ENCODE measurements at places on chromosomes 3 and 15.

DNA sequence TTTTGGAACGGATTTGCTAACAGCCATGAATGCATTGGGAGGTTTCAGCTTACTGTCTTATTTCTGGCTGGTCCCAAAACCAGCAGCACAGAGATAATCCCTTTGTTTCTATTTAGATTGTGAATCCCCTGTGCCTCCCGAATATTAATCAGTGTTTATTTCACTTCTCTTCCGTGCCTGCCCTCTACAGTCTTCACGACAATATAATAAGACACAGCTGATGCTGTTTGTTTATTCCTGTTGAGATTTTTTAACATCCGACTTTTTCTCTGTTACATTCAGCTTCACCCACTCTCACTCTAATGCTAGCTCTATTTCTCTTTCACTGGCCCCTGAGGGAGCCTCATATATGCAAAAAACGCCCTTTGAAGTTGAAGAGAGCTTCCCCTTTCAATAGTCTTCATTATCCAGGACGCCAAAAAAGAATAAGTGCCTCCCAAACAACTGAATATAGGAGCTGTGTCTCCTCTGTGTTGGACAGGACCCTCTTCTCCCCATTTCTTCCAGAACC, 995.3 kb downstream of the ROBO2 start:
- DNase-seq: no peak

DNA sequence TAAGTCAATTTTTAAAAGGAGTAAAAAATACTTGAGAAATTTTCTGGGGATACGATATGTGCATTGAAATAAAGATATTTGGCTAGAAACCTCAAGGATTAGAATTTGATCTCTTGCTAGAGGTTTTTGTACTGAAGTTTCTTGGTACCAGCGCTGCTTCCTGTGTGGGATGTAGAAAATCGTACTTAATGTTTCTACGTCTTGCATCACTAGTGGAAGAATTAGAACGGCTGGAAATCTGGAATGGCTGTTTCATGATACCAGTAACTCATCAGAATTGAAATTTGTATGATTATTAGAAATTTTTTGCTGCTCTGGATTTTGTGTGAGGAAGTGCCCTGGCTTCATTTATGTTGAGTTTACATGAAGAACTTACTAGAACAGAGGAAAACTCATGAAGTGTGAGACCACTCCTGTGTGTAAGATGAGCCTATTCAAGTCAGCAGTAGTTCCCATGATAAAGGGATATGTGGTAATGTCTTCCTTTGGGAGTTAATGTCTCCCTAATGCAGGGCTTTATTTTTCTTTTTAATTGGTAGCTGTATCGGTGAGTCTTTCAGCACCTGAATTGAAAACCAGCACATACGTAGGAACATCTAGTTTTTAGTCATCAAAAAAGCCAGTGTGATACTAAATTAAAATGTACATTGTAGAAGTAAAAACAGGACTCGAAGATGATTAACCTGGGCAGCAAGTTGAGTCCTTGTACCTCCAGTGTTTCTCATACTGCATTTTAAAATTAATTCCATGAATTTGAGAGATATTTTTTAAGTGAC, 3.2 kb downstream of the KBTBD8 start:
- no peak for DNase-seq

GRCh38 chr15:41975669-41976068, 3.3 kb upstream of the EHD4 start:
- DNase-seq: no peak

- no peak for DNase-seq
Observed at GRCh38 chr3:183662099-183662498, 26.7 kb downstream of the KLHL24 start.

DNA sequence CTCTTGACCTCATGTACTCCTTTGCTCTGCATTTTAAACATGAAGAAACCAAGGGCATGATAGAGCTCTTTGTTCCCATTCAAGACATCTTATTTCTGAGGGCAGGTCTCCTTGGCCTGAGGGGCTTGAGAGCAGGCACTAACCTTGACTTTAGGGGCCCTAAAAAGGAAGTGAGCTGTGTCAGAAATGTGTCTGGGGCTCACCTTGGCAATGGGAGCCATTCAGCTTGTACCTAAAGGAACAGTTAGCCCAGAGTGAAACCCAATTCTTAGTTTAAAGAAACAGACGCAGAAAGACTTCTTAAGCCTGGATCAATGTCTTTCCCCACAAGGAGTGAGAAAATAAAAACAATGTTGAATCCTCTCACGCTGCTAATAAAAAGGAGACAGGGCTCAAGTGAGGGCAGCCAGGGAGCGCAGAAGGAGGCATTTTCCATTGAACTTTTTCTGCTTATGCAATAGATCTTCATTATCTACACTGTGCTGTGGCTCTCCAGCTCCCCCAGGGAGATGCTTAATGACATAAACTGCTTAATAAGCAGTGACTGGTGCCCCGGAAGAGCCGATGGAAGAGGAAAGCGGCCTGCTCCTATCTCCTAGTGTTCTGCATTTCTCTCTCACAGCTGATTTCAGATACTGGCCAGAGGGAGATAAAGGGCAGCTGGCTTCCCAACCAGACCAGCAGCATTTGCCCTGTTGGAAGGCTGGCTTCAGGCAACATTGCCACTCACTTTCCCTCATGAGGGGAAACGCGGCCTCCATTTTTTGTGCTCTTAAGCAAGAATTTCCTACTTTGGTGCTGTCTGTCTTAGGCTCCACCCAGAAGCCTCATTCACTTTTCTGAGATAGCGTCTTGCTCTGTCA, 152.0 kb downstream of the OPA1 start:
- DNase-seq: no peak

- no peak for DNase-seq
Observed at GRCh38 chr3:141337523-141337854, 30.8 kb upstream of the ZBTB38 start.

DNA sequence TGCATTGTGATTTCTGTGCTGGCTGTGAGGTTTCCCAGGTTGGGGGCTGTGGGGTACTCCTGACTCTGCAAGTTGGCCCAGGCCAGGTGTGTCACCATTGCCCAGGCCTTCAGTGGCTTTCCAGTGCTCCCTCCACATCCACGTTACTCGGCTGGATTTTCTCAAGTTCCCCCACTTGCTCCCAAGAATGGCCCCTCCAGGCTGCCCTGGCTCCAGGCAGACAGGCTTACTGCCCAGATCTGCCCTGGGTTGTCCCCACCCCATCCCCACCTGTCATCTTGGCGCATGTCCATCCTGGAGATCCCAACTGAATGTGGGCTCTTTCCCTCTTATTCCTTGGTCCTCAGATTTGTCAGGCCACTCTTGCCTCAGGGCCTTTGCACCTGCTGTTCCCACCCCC, 3.6 kb downstream of the APBA2 start:
- DNase-seq: no peak

DNA sequence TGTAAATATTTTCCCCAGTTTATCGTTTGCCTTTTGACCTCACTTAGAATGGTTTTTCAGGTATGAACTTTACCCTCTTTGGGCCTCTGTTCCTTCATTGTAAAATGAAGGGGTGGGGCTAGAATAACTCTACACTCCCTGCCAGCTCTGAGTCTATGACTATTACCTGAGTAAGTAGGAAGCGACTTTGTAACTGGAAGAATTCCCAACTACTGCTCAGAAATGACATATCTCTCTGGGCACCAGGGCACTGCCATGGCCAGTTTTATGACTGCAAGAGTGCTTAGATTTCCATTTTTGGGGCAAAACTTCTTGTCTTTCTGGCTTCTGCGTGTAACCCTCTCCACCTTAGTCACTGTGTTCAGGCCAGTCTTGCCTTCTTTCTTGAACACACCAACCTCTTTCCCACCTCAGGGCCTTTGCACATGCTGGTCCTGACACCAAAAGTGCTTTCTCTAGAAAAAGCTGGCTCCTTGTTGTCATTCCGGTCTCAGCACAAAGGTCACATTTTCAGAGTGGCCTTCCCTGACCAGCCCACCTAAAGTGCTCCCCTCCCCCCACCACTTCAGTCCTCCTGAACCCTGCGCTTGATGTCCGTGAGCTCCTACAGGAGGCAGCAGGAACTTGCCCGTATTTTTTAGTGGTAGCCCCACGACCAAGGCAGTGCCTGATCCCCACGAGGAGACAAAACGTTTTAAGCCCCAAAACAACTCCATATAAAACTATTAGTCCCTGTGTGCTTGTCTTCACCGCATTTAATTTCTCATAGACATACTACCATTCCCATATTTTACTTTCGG, 25.6 kb downstream of the CDCP1 start:
- no peak for DNase-seq

DNA sequence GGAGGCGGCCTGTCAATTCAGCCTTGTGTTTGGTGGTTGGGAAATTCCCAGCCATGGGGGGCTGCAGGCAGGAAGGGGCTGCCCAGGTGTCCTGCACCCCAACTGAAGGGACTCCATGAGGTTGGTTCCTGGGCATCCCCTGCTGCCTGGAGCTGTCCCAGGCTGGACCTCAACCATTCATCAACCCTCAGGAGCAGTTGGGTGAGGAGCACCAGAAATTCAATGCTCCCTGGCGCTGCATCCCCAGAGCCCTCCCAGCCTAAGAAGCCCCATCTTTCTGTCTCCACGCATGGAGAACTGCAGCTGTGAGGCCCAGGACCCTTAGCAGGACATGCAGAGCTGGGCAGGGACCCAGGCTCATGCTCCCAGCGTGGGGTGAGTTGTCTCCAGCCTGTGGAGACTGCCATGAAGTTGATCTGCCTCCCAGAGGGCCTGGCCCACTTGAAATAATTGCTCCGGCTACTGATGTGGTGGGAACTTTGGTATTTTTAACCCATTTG, 8.0 kb upstream of the SEMA3B start:
- no peak for DNase-seq

- DNase-seq: no peak
Observed at GRCh38 chr3:4264040-4264439, 39.1 kb upstream of the SETMAR start.

- no peak for DNase-seq
Observed at GRCh38 chr15:41695750-41696436, 35.7 kb downstream of the MGA start.

DNA sequence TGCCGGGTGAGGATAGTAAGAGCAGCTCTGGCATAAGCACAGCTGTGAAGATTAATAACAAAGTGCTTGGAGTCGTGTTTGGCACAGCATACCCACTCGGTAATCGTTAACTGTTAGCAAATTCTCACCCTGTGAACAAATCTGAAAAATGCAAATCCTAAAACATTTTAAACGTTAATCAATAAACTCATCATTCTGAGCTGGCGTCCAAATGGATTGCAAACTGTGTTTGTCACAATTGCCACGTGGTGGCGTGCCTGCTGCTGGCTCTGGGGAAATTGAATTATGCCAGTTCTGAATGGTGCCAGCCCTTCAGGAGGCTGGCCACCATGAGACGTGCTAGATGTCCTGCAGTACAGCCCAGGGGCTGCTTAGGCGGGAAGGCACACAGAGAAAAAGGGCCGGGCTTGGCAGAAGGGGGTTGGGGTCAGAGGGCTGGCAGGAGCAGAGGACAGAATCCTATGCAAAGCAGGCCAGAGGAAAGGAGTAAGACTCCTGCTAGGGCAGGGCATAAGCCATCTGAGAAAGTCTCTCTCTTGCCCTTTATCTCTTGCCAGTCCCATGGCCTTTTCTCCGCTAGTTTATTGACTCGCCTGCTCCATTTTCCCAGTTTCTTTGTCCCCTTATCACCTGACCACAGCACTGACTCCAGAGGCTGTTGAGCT, 22.1 kb upstream of the POLG start:
- DNase-seq: peak; percentile 66

DNA sequence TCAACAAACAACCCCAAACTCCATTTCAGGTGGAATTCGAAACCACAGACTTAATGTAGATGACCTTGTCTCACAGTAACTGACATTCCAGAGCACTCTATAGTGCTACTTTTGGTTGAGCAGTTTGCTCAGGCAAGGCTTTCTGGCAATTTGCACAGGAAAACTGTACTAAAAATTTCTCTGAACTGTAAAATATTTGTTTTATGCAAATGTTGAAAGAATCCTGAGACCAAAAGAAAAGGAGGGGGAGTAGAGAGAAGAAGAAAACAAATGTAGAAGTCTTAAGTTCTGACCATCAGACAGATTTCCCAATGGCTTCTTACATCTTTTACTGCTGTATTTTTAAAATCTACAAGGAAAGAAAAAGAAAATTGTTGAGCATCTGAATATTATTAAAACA, 53.5 kb downstream of the DTWD1 start:
- DNase-seq: no peak

GRCh38 chr3:130084436-130084980, 2.9 kb downstream of the ALG1L2 start:
- no peak for DNase-seq

GRCh38 chr3:128432971-128433836, 33.5 kb downstream of the DNAJB8 start:
- no peak for DNase-seq

GRCh38 chr3:13364602-13365271, 55.4 kb downstream of the NUP210 start:
- no peak for DNase-seq

GRCh38 chr3:9780458-9780812, 10.7 kb upstream of the CAMK1 start:
- no peak for DNase-seq

DNA sequence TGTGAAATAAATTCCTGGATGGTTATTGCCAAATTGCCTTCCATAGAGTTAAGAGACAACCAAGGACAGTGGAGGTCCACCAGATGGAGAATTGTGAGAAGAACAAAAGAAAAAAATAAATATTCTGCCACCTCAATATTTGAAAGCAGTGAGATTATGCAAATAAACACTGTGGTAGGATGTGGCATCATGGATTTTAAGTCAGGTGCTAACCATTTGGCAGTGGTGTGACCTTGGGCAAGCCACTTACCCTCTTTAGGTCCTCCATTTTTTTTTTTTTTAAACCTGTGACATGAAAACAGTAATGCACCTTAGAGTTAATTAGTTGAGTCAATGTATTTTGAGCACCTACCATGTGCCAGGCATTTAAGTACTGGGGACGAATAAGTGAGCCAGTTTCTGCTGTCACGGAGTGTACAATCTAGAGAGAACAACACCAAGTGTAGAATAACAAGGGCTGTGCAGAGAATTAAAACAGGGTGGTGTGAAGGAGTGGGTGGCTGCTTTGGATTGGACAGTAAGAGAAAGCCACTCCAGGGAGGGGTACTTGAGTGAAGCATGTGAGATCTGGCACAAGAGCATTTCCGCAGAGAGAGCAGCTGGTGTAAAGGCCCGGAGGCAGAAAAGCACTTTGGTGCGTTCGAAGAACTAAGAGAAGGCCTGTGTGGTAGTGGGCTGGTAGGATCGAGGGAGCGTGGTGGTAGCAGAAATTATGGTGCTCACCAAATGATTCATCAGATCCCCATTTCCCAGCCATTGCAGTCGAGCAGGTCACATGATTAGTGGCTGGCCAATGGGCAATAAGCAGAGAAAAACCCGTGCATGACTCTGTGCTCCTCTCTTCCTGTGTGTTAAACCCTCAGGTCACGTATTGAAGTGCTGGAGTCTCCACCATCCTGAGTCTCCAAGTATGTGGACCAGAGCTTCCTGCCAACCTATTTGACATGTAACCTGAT, 39.2 kb downstream of the CCK start:
- no peak for DNase-seq

GRCh38 chr3:52891164-52891563, 6.2 kb downstream of the STIMATE start:
- DNase-seq: no peak

DNA sequence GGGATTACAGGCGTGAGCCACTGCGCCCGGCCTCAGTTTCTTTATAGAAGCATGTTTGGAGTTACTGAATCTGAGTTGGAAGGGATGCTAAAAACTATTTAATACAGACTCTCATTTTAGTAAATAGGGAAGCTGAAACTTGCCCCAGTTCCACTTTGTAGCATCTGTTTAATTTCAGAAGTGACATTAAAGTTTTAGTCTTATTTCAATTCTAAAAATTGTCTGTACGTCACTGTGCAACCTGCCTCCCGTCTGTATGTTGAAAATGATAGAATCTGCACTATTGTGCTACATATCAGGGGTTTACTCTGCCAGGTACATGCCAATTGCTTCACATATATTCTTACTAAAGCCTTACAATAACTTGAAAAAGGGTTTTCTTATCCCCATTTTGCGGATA, 15.3 kb downstream of the CNOT10 start:
- no peak for DNase-seq
